ENCODE measurements at places on chromosomes 2 and 18. TPM values are rescaled to one million over a fixed set of nuclear protein-coding genes. Genes with fewer than 3 reads are reported as not detected.

Gene MRPL44
- total RNA-seq: 31.5 TPM

- H3K27ac ChIP-seq: no peak overlapping the region
- no peak for DNase-seq
- no peaks in the 10 kb centered on the region for H3K27me3 ChIP-seq
- H3K4me1 ChIP-seq: no peaks in the 10 kb centered on the region
Observed at GRCh38 chr2:85907671-85908157, 18.9 kb upstream of the ST3GAL5 start.

DNA sequence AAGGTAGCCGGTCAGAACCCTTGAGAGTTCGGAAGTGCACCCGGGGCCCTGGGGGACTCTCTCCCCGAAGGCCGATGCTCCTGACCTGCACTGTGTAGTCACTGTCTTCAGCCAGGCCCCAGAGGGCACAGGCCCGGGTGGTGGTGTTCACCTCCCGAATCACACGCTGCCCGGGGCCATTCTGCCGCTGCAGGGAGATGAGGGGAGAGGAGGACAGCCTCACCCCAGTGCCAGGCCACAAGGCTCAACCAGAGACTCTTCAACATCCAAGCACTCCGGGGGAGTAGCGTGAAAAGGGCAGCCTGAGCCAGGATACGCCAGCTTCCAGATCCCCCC is 1.1 kb downstream of the FNDC4 start:
- peaks cover 16% of the 10 kb centered on the region for H3K27me3 ChIP-seq
- DNase-seq: no peak
- no peak overlapping the region for H3K27ac ChIP-seq

Gene SANBR
- total RNA-seq: 6.1 TPM

DNA sequence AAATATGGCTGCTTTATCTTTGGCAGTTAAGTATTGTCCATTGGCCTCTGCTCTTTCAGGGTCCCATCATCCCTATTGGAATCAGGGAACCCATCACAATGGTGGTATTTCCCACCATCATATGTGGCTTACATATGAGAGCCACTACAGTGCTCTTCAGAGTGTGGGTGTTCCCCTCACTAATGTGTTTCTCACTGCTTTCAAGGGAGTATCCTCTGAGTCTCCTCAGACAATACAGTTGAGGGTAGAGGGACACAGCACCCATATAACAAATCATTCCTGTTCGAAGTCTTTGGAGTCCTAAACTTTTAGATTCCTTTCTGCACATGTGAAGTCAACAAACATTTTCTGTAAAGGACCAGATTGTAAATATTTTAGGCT is 48.8 kb upstream of the DNAJC10 start:
- no peaks in the 10 kb centered on the region for H3K4me1 ChIP-seq
- no peak overlapping the region for H3K4me3 ChIP-seq
- H3K27me3 ChIP-seq: no peaks in the 10 kb centered on the region
- no peak for DNase-seq
- no peaks in the 10 kb centered on the region for H3K36me3 ChIP-seq

Gene CHRNG
- not detected for total RNA-seq

Gene MROH2A
- 0.12 TPM for total RNA-seq

Gene LRP1B
- 2.4 TPM for total RNA-seq

- H3K27ac ChIP-seq: no peak overlapping the region
- no peak overlapping the region for H3K4me3 ChIP-seq
- no peaks in the 10 kb centered on the region for H3K36me3 ChIP-seq
- no peaks in the 10 kb centered on the region for H3K4me1 ChIP-seq
- no peak for DNase-seq
Observed at GRCh38 chr2:162212366-162212765, 30.9 kb downstream of the FAP start.

Gene TLK1
- 12.8 TPM for total RNA-seq

Gene REG1B
- not detected for total RNA-seq

Gene CEP192
- 26.3 TPM for total RNA-seq

DNA sequence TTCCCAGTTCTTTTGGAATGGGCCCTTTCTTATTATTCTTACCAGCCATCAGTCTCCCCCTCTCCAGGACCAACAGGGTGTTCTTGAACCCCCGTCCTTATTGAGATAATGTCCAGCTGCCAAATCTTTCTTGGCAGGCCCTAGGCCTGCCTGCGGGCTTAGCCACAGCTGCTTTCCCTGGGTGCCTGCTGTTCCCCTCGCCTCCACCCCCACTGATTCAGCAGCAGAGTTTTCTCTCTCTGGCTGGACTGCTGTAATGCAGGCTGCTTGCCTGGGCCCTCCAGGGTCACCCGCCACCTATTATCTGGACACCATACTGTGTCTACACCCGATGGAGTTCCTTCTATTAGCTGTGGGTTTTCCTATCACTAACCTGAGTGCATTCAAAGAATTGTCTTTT is 395.4 kb upstream of the ATP5MC3 start:
- no peak overlapping the region for H3K4me3 ChIP-seq
- H3K4me1 ChIP-seq: peaks cover 16% of the 10 kb centered on the region
- H3K36me3 ChIP-seq: no peaks in the 10 kb centered on the region
- no peak for DNase-seq
- no peak overlapping the region for H3K27ac ChIP-seq

DNA sequence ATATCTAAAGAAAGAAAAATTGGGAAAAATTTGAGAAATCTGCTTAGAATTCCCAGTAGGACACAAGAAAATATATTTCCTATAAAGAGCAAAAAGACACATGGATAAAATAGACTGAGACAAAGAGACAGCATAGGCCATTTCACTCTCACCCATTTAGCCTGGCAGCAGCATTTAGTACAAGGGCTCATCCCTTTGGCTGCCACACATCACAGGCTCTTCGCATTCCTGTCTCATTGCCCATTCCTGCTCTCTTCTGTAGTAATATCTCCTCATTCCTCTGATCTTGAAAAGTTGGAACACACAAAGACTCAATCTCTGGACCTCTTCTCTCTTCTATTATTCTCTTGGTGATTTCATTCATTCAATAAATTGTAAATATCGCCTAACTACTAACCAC is 162.6 kb downstream of the SOX11 start:
- H3K27me3 ChIP-seq: no peaks in the 10 kb centered on the region
- no peaks in the 10 kb centered on the region for H3K36me3 ChIP-seq
- no peak for DNase-seq
- no peaks in the 10 kb centered on the region for H3K4me1 ChIP-seq
- no peak overlapping the region for H3K27ac ChIP-seq

Gene CELF4
- 1.6 TPM for total RNA-seq

DNA sequence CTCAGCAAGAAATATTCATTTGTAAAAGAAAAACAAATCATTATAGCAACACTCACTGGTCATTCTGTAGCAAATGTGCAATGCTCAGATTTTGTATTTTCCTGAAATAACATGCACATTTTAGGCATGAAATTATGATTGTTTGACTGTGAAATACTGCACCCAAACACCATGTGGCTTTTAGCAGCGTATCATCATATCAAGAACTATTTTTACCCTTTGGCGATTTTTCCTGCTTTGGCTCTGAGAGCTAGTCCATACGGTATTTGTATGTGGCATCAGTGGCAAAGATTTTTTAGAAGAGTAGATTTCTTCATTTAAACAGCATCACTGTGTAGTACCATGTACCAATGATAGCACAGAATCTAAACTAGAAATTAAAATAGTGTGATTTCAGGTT is 493.1 kb downstream of the NR4A2 start:
- no peaks in the 10 kb centered on the region for H3K27me3 ChIP-seq
- no peaks in the 10 kb centered on the region for H3K4me1 ChIP-seq
- no peak overlapping the region for H3K27ac ChIP-seq
- H3K4me3 ChIP-seq: no peak overlapping the region
- no peaks in the 10 kb centered on the region for H3K36me3 ChIP-seq

- no peak overlapping the region for H3K27ac ChIP-seq
- no peaks in the 10 kb centered on the region for H3K27me3 ChIP-seq
- H3K36me3 ChIP-seq: no peaks in the 10 kb centered on the region
- H3K4me1 ChIP-seq: no peaks in the 10 kb centered on the region
- DNase-seq: no peak
Observed at GRCh38 chr2:213259266-213259665, 25.0 kb upstream of the SPAG16 start.

Gene SIX3
- not detected for total RNA-seq

DNA sequence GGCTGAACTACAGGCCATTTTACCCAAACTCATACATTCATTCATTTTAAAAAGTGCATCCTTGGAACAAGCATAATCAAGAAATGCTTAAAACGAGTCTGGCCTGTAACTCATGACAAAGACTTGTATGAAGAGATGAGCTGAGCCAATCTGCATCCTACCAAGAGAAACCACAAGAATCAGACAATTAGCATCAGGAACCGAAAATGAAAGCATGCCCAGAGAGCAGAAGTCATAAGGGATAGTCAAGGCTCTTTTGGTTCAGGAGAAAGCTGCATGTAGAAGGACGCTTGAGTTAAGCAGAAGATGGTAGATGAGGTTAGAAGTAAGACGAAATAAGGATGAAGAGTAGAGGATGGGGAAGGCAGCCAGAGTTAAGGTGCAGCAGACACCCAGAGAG is 137.0 kb upstream of the CTNNA2 start:
- H3K27me3 ChIP-seq: no peaks in the 10 kb centered on the region
- H3K27ac ChIP-seq: no peak overlapping the region
- no peak overlapping the region for H3K4me3 ChIP-seq
- H3K36me3 ChIP-seq: no peaks in the 10 kb centered on the region
- no peak for DNase-seq

- H3K4me1 ChIP-seq: peaks cover 8% of the 10 kb centered on the region
- no peak overlapping the region for H3K4me3 ChIP-seq
- no peak overlapping the region for H3K27ac ChIP-seq
- H3K27me3 ChIP-seq: no peaks in the 10 kb centered on the region
- DNase-seq: peak; percentile 67
- no peaks in the 10 kb centered on the region for H3K36me3 ChIP-seq
Observed at GRCh38 chr2:25567406-25567805, 106.0 kb downstream of the DTNB start.

GRCh38 chr2:110860630-110861029 is 128.3 kb downstream of the ACOXL start:
- H3K4me3 ChIP-seq: no peak overlapping the region
- H3K27me3 ChIP-seq: peaks cover 4% of the 10 kb centered on the region
- no peaks in the 10 kb centered on the region for H3K4me1 ChIP-seq
- H3K36me3 ChIP-seq: no peaks in the 10 kb centered on the region

GRCh38 chr2:82478641-82479040 is 1980.4 kb downstream of the SUCLG1 start:
- H3K27ac ChIP-seq: no peak overlapping the region
- no peak overlapping the region for H3K4me3 ChIP-seq
- H3K4me1 ChIP-seq: no peaks in the 10 kb centered on the region
- H3K27me3 ChIP-seq: no peaks in the 10 kb centered on the region

DNA sequence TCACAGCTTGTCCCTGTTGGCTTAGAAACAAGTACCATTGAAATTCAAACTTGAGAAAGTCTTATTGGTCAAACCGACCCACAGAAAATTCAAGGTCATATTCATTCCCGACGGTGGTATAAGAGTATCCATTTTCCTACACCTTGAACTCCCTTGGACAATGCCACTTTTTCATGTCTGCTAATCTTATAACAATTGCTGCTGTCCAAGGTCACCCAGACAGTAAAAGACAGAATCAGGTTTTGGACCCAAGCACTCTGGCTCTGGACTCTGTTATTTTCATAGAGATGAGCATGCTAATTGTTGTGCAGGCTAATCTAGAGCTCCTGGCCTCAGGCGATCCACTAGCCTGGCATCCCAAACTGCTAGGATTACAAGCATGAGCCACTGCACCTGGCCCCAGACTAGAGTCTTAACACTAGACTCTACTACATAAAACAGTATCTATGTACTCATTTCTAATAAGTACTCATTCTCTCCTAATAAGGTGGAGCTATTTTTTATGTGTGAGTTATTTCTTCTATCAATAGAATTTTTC is 57.8 kb downstream of the C2orf76 start:
- no peak overlapping the region for H3K4me3 ChIP-seq
- H3K36me3 ChIP-seq: no peaks in the 10 kb centered on the region
- DNase-seq: no peak
- H3K27me3 ChIP-seq: peaks cover 3% of the 10 kb centered on the region
- peaks cover 4% of the 10 kb centered on the region for H3K4me1 ChIP-seq
- H3K27ac ChIP-seq: no peak overlapping the region

All from cardiac muscle cell (in vitro differentiated cells and primary cell).